Activated CD8-positive, alpha-beta T cell treated with anti-CD3 and anti-CD28 coated beads for 36 hours (primary cell): ENCODE measurements at places on chromosomes 2 and 18. TPM values are rescaled to one million over a fixed set of nuclear protein-coding genes. Genes with fewer than 3 reads are reported as not detected.

The BBS5 gene
- 2.6 TPM for total RNA-seq

- DNase-seq, result no peak
Measured at GRCh38 chr2:10926191-10926820, 14.6 kb downstream of the KCNF1 start.

GRCh38 chr2:207567671-207568070, 37.9 kb downstream of the CREB1 start:
- DNase-seq, result no peak

DNA sequence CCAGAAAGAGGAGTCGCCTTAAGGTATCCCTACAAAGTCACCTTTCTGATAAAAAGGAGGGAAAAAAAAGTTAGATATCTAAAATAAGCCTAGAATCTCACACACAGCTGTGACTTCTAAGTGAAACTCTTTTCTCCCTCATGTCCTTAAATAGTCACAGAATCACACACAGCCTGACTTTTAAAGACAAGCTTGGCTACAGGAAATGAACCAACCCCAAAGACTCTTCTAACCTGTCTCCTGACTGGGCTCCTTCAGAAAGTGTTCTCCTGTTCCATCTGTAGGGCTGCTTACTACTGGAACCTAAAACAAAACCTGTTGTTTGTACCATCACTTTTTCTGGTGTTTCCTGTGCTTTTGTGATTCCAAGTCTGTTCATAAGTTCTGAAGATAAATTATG, 62.7 kb upstream of the NRP2 start:
- DNase-seq, result no peak

The IAH1 gene
- total RNA-seq, result 64.9 TPM

The TSPYL6 gene
- total RNA-seq, result not detected

GRCh38 chr18:45464619-45465018, 150.7 kb upstream of the SLC14A2 start:
- no peak for DNase-seq

The TUBB6 gene
- total RNA-seq, result 12.6 TPM

The RNF144A gene
- total RNA-seq, result 32.6 TPM

The MOGAT1 gene
- not detected for total RNA-seq

The LCT gene
- 0.11 TPM for total RNA-seq

The UCN gene
- total RNA-seq, result 2.5 TPM

The IHH gene
- total RNA-seq, result not detected

DNA sequence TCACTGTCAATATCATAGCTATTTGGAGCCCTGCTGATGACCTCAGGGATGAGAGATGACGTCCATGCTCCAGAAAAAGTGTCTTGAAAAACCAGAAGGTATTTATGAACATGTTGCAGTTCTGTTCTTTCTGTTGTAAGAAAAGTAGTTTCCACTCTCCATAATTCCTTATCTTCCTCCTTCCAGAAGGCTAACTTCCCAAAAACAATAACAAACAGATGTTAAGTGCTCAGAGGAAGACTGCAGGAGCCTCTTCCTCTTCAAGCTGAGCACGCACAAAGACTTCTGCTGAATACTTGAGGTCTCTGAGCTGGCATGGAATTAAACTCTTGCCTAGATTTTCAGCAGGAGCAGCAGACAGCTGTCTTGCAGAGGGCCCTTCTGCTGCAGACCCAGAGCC, 434.5 kb upstream of the KLHL29 start:
- no peak for DNase-seq

DNA sequence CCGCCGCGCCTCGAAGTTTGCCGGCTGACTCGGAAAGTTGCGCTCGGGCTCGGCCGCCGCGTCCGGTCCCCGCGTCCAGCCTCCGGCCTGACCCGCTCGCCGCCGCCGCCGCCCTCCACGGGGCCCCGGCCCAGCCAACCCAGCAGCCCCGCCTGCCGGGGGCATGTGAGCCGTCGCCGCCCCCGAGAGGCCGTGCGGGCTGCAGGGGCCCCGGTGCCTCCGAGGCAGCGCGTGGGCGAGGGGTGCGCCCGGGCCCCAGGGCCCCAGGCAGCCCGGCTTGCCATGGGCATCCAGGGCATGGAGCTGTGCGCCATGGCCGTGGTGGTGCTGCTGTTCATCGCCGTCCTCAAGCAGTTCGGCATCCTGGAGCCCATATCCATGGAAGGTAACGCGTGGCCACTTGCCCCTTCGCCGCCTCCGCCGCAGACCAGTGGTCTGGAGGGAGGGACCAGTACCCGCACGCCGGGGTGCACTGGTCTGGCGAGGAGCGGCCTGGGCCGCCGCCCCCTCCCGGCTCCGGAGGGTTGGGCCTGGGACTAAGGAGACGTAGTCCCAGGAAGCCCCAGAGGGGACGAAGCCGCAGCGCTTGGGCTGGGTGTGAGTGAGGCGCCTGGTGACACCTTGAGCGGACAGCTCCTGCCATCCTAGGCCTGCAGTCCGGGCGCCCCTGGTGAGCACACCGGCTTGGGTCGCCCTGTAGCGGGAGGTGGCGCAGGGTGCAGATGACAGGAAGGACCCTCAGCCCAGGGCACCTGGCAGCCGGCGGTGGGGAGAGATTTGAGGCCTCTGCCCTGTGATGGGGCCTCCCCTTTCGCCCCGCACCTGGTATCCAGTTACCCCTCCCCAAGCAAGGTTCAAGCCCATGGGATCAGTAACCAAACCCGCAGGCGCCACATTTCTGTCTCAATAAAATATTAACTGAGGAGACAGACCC, 49.9 kb downstream of the KCNIP3 start:
- peak; percentile 14 for DNase-seq

GRCh38 chr2:230873661-230874401, 9.1 kb downstream of the ITM2C start:
- peak; percentile 56 for DNase-seq

DNA sequence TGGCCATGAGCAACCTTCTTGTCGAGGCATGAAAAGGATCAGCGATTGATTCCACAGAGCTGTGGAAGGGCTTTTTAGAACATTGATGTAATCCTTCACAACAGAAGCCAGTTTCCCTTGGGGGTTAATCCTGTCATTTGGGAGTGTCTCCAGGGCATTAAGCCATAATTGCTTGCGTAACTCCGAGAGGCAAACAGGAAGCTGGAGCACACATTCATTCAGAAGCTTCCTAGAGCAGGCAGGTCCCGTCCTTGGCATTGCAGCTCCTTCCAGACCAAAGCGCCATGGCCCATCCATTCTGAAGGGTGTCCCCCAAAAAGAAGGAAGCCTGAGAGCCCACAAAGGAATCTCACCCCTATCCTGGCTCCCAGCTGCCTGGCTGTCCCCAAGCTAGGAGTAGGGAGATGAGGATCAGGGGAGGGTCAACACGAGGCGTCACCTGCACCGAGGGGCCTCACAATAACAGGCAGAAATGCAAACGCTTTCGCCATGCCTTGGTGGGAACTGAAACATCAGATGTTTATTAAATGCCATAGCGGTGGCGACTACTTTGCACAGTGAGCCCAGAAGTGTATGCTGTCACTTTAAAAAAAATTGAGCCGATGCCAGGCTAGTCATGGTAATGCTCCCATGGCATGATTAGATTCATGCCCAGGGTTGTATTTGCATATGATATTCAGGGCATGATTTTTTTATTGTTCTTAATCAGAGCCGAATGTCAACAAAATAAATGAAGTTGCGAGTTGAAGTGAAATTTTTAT, 339.4 kb downstream of the BCL11A start:
- no peak for DNase-seq

The CD8B2 gene
- total RNA-seq, result 4.5 TPM

- DNase-seq, result no peak
Measured at GRCh38 chr2:232920760-232921159, 50.7 kb downstream of the SNORC start.

The ZNF521 gene
- total RNA-seq, result not detected

The NOL4 gene
- total RNA-seq, result not detected

- DNase-seq, result peak; percentile 38
Measured at GRCh38 chr2:111100765-111101162, 19.9 kb upstream of the BCL2L11 start.

- DNase-seq, result peak; percentile 62
Measured at GRCh38 chr2:28547906-28548600, 52.2 kb downstream of the PLB1 start.

The SLC5A7 gene
- not detected for total RNA-seq

DNA sequence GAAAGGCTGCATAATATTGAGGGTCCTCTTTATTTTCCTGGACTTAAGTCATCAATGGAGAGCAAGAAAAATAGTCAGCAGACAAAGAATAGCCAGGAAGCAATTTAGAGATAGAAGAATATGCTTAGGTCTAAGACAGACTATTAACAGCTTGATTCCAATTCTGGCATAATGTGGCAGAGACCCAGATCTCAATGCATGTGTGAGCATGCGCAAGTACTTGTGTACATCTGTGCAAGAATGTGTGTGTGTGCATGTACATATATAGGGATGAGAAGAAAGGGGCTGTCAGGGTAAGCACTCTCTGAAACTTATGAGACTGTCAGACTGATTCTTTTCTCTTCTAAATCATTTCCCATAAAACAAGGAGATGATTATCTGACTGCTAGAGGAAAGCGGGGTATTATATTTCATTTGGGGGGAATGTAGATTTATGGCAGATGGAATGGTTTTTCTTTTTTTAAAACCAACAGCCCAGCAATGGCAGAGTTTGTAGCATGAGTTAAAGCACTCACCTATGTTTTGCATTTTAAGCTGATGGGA, 381.3 kb upstream of the SPRED2 start:
- no peak for DNase-seq

- no peak for DNase-seq
Measured at GRCh38 chr2:195709901-195710806, 53.1 kb downstream of the SLC39A10 start.

DNA sequence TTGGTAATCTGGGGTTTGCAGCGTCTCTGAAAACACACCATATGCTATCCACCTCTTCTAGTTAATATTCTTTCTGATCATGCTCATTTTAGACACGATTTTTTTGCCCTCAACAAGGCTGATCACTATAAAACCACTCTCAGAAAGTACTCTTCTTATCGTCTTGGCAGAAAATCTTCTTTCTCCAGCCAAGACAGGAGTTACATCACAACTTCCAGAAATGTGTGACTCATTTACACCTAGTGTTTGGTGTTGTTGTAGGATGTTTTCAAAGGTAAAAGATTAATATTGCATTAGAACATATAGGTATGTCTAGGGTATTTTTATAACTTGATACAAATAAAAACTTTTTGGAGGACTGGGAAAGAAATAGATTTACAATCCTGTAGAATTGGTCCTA, 138.5 kb upstream of the NETO1 start:
- no peak for DNase-seq

The IL36G gene
- total RNA-seq, result not detected

GRCh38 chr18:59724103-59724502, 26.9 kb upstream of the CCBE1 start:
- no peak for DNase-seq

GRCh38 chr2:225366731-225367130, 32.8 kb upstream of the NYAP2 start:
- DNase-seq, result no peak

DNA sequence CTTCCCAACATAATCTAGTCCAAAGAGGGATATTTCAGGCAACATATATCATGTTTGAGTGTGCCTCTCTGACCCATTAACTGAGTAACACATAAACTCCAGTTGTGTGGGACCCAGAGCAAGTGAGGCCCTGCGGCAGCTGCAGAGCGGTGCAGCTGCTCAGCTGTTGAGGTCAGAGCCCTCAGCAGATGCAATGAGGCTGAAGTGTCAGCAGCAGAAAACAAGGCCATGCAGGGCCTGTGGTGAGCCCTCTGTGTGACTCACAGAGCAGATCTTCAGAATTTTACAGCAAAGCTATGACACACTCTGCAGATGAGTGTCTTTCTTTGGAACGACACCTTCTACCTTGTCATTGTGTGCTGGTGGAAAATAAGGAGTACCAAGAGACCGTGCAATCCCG, 168.5 kb downstream of the CBLN2 start:
- no peak for DNase-seq

DNA sequence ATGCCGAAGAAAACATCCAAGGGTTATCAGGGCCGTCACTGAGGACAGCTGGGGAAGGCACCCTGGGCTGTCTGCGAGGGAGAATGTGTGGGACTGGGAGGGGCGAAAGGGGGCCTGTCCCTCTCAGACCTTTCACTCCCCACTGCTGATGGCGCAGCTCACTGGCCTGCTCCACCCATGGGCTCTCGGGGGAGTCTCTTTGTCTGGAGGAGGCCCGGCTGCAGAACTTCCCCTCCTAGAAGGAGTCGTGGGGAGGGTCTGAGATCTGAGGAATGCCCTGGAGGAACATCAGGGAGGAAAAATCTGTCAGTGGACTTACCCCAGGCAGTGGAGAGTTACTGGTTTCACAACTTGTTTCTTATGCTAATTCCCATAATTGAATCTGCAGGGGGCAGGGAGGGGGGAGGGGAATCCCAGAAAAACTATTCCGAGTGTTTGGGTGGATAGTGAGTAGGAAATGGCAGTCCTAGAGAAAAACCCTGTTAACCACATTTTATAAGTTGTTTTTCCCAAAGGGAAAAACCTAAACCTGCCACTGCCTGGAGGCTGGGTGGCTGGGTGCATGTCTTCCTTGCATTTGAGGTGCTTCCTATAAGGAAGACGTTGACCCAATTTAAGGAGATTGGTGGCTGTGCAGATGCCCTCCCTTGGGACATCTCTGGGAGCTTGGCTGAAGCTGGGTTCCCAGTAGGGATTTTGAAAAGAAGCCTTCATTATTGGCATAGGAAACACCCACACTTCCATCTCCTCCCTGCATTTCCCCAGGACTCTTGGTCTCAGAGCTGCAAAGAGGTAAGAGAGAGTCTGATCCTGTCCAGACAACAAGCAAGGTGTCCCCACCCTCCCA, 11.7 kb upstream of the SEMA4C start:
- DNase-seq, result no peak

The C2orf80 gene
- not detected for total RNA-seq

The OST4 gene
- 257 TPM for total RNA-seq

DNA sequence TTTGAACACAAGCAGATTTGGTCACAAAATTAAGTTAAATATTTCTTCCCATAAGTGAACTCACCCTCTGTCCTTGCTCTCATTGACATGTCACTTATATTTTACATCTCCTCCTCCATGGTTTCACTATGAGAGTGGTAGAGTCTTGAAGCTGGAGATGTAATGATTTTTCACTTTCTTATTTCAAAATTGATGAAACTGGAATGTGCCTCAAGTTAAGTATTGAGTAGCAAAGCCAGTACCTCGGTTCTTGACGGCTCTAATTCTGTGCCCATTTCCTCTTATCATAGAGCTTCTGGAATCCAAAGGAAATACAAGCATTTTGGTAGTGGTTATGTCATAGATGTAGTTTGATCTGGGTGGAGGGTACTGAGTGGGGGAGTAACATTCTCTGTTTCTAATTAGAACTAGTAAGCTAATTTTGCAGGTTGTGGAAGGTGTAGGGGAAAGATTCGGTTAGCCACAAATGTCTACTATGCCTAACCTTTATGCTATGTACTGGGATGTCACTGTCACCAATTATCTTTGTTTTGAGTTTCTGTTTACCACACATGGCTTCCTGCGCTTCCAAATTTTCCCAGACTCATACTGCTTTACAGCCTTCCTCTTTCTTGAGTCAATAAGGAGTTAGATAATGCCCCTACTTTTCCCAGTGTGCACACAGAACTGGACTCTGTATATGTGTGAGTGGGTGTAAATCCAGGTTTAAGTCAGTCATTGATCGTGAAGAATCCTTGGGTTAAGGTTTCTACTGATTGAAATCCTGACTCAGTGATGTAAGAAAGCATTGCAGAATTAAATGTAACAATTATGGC, 96.8 kb downstream of the DIS3L2 start:
- peak; percentile 5 for DNase-seq

The CYP27A1 gene
- 0.18 TPM for total RNA-seq
